RPMI8226 (cell line): ENCODE measurements at places on chromosomes 7 and 10.
A peak's percentile ranks its signal among the peaks of the same experiment; 100 is the strongest.

GRCh38 chr7:102415685-102416225 lies 17.6 kb upstream of the ORAI2 start:
- DNase-seq, result no peak

DNA sequence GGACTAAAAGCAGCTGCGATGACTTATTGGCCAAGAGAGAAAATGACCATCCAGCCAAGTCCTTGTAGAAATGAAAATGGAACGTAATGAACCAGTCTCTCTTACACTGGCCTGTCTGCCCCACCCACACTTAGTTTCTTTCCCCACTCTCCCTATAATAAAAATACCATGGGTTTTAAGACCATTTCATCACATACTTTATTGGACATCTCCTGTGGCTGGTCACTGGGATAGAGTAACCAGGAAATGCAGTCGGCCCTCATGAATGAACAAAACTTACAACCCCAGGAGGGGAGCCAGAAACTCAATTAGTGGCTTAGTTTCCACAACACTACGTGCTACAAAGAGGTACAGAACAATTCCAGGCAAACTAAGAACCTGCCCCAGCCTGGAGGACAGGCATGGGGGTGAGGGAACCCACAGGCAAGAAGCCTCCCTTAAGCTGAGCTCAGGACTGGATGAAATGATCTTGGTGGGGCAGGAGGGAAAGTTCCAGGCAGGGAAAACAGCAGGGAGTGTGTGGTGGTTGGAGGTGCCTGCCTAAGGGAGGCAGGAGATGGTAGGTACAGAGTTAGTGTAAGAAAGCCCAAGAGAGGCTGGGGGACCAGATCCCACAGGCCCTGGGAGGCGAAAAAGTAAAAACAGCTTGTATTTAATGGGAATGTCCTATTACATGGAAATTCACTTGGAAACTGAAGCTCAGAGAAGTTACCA lies 29.6 kb downstream of the MKI67 start:
- DNase-seq, result no peak

GRCh38 chr10:26457088-26457487 lies 18.9 kb downstream of the APBB1IP start:
- peak; percentile 79 for DNase-seq

DNA sequence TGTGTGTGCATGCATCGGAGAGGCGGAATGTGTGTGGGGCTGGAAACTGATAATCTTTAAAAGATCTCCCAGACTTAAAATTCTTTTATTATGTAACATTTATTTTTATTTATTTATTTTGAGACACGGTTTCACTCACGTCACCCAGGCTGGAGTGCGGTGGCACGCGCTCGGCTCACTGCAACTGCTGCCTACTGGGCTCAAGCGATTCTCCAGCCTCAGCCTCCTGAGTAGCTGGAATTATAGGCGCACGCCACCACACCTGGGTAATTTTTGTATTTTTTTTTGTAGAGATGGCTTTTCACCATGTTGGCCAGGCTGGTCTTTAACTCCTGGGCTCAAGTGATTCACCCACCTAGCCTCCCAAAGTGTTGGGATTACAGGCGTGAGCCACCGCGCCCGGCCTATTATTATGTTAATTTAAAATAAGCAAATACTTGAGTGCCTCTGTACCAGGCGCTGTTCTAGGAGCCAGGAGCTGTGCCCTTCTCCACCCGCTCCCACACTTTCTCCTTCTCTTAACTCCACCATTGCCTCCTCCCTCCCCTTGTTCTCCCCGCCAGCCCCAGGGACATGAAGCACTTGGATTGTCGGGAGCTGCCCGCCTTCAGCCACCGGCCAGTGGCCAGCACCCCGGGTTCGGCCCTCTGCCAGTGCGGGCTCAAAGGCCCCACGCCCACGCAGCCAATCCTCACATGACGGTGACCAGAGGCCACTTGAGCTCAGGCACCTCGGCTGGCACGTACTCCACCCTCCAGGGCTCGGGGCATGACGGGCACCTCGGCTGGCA lies 163.6 kb downstream of the DNAJB6 start:
- no peak for DNase-seq

GRCh38 chr7:74579800-74580685 lies 77.5 kb upstream of the GTF2I start:
- no peak for DNase-seq

DNA sequence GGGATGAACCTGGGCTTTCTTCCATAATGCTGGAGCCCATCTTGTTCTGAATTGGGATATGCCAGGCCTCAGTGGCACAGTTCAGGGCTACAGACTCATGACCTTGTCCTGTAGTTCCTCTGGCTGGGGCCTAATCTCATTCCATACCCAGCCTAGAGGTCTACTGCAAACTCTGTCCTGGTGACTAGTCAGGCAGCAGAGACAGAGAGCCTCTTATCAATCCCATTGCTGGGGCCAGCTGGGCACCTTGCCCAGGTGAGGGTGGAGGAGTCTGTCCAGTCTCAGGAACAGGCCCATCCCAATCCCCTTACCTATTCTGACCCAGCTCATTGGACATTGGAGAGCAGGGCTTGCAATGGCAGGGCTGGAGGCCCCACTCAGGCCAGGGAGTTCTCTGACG lies 28.0 kb upstream of the COMTD1 start:
- DNase-seq, result no peak

- DNase-seq, result no peak
Measured at GRCh38 chr7:99002148-99002826, 124.0 kb downstream of the TRRAP start.

DNA sequence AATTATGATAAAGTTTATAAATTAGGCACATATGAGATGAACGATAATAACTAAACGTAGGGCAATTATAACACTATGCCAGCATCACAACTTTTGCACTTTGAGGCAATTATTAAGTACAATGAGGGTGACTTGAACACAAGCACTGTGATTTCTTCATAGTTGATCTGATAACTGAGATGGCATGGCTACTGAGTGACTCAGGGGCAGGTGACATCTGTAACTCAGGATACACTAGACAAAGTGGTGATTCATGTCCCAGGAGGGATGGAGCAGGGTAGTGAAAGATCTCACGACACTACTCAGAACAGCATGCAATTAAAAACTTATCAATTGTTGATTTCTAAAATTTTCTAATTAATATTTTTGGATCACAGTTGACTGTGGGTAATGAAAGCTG lies 98.3 kb upstream of the ARHGAP21 start:
- no peak for DNase-seq

DNA sequence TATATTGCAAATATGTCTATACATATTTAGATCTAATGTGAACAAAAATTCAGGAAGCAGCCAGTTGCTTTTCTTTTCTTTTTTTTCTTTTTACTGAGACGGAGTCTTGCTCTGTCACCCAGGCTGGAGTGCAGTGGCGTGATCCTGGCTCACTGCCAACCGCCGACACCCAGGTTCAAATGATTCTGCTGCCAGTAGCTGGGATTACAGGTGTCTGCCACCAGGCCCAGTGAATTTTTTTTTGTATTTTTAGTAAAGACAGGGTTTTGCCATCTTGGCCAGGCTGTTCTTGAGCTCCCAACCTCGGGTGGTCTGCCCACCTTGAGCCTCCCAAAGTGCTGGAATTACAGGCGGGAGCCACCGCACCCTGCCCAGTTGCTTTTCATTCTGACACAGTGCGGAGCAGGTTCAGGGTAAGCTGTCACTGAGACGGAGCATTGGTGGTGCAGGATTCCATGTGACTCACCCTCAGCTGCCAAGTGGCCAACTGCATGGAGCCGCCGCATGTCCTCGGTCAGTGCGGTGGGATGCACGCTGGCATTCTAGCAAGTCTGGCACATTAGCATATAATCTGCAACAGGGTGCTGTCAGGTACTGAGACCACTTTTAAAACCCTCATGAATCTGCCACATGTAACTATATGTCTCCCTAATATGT lies 362.7 kb downstream of the DNAJB6 start:
- peak; percentile 51 for DNase-seq

- DNase-seq, result peak; percentile 49
Measured at GRCh38 chr7:76220185-76221057, 18.7 kb downstream of the SRRM3 start.

GRCh38 chr10:80259405-80259871 lies 30.0 kb downstream of the MAT1A start:
- no peak for DNase-seq

GRCh38 chr7:65250697-65251395 lies 122.8 kb upstream of the ZNF92 start:
- no peak for DNase-seq

- DNase-seq, result peak; percentile 87
Measured at GRCh38 chr10:70296406-70296899, 12.6 kb upstream of the NPFFR1 start.
